Activated T-cell treated with anti-CD3 and anti-CD28 coated beads for 1 hour (primary cell): ENCODE measurements at places on chromosomes 1 and 21.

DNA sequence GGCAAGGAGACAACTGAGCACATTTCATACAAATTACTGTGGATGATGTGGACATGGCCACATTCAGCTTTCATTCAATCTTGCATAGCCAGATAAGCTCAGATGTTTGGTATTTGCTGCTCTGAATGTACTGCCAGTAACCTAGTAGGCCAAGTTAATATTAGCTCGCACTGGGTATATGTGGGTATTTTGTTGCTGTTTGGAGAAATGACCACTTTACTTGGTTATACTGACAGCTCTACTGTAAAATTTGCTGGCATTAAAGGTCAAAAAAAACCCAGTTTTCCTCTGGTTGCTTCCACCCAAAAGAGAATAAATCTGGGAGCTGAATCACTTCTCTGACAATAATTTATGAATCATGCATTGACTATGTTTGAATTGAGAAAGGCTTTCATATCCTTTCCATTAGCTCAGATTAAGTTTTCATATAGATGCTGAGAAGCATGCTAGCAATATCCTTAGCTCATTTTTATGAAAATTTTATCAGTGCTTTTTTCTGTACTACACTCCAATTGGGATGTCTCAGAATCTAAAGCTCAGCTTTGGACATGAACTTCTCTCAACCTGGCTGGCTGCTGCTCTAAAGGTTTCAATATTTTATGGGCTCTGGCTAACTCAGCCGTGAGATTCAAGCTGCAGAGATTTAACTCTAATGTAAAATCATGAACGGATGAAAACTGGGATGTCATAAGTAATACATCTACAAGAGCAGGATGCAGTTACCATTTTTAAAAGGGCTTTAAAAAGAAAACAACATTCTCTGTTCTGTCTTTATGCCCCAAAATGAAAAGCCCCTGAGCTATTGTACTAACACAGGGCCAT is 330.0 kb downstream of the BARHL2 start:
- DNase-seq: no peak

- DNase-seq: no peak
Measured at GRCh38 chr1:209609791-209610630, 26.5 kb downstream of the CAMK1G start.

GRCh38 chr1:78619803-78620579 is at the start of gene IFI44L:
Gene IFI44L, plus strand, starts transcription at chr1:78620448. Its CDS starts 7,468 bp downstream, at chr1:78627916.
- DNase-seq: peak; percentile 64

DNA sequence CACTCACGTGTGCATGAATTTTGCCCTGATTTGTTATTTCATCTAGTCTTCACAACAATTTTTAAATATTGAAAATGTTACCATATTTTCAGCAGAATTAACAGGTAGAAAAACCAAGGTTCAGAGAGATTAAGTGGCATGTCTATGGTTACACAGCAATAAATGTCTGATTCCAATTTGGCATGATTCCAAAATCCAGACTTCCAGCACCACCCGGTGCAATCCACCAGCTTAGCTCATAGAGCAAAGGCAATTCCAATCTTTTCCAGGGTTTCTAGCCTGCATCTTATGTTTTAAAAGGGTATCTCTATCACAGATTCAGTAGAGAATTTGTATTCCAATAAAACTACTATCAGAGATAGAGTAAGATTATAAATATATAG is 161.8 kb downstream of the TPR start:
- no peak for DNase-seq

- no peak for DNase-seq
Measured at GRCh38 chr1:44598167-44598566, 76.1 kb downstream of the TMEM53 start.
